ENCODE measurements at places on chromosomes 1 and 21.

DNA sequence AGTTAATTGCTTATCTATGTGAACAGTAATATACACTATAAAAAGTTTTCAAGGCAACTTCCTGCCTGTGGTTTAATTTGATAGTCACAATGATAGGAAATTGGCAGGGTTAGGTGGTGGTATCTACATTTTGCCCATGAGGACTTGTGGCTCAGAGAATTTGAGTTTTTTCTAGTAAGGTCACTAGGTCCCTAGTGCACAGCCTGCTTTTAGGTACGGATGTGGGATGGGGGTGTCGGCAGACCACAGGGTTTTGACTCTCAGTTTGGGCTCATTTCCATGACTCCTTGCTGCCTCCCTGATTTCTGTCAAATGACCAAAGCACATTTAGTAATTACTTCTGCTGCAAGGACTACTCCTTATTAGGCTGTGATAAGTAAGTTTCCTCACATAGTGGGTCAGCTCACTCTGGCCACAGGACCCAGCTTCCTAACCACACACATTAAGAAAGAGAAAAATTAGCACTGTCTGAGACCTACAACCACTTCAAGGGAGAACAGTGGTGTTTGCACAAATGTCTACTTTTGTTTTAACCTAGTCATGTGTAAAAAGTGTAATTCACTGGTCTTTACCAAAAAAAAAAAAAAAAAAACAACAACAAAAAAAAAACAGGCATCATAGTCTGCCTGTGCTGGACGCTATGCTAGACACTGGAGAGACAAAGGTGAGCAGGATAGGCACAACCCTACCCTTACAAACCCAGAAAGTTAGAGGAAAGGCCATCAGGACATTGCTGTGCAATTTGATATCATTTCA lies 43.7 kb downstream of the MRPL39 start:
- peak; percentile 28 for DNase-seq

- DNase-seq: no peak
Measured at GRCh38 chr1:34398241-34398915, 221.7 kb downstream of the C1orf94 start.

- DNase-seq: no peak
Measured at GRCh38 chr1:162902416-162902815, 41.4 kb upstream of the CCDC190 start.

GRCh38 chr1:35835398-35835797 lies 27.6 kb downstream of the AGO4 start:
- no peak for DNase-seq

DNA sequence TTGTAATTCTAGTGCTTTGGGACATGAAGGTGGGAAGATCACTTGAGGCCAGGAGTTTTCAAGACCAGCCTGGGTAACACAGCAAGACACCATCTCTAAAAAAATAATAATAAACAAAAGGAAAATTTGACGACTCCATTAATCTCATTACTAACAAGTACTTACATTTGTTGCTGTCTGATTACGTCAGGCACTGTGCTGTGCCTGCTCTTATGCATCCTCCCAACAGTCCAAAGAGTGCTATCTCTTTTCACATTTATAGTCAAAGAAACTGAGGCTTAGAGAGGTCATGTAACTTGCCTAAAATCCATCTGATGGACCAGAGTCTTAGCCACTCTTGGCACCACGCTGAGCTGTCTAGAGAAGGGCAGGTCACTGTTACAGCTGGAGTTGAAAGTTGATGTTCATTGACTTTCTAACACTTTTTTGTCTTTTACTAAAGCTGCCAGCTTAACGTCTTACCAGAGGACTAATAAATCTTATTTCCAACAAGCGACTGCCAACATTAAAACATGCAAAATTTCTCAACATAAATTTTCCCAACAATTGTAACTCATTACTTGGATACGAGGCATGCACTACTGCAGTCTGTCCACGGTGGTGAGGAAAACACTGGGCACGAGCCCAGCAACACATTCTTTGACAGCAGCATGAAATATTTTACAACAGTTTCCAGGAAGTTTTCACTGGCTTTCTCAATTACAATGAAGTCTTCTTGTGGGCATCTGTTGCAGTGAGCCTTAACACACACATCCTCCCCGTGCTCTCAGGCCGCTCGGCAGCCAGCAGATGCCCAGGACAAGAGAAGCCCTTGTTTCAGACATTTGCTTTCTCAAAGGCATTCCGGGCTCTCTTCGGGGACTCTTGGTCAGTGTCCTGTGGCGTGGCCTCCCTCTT lies 262.9 kb upstream of the PROX1 start:
- DNase-seq: no peak

GRCh38 chr1:119687434-119688079 lies 24.2 kb upstream of the PHGDH start:
- no peak for DNase-seq

Data from activated T-helper 1 cell treated with anti-CD3 and anti-CD28 coated beads, Interleukin-12 subunit alpha, Interleukin-12 subunit beta, Interleukin-2, Interleukin-4 antibody, amounts not matched to agents 30 ng/mL and 10 ng/mL and 1 ng/mL, durations not matched to agents 14 hours and 24 hours and 36 hours (primary cell).